CD4-positive, alpha-beta T cell treated with Interleukin-6 at 100 ng/mL for 8 hours (primary cell): ENCODE measurements at places on chromosomes 5 and 9.

DNA sequence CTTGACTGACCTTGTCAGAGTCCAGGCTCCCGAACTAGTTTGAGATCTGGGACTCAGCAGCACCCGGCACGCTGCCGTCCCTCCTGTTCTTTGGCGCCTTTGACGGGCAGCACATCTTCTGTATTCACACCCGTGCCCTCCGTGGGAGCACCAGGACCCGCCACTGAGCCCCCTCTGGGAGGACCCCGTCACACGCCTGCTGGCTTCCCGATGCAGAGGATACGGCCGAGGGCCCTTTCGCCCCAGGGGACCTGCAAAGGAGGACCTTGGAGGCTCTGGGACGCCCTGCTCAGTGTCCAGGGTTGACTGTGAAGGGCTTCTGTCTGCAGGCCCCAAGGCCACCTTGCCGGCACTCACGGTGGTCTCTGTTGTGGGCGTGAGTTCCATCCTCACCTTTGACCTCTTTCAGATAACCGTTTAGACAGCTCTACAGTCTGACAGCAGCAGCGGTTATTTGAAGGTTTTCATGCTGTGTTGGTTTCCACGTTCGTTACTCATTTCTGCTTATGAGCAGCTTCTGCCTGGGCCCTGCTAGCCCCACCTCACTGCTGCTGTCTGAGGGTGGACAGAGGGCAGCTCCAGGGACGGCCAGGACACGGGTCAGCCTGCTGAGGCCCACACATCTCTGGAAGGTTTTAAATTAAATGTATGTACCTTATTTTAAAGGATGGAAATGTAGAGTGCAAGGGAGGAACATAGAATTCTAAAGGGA lies 12.6 kb upstream of the EXOC3 start:
- DNase-seq = no peak

GRCh38 chr9:33241298-33241697 lies 1.3 kb downstream of the SPINK4 start:
- no peak for DNase-seq

GRCh38 chr9:5949103-5949699 lies 58.5 kb downstream of the MLANA start:
- peak; percentile 40 for DNase-seq

DNA sequence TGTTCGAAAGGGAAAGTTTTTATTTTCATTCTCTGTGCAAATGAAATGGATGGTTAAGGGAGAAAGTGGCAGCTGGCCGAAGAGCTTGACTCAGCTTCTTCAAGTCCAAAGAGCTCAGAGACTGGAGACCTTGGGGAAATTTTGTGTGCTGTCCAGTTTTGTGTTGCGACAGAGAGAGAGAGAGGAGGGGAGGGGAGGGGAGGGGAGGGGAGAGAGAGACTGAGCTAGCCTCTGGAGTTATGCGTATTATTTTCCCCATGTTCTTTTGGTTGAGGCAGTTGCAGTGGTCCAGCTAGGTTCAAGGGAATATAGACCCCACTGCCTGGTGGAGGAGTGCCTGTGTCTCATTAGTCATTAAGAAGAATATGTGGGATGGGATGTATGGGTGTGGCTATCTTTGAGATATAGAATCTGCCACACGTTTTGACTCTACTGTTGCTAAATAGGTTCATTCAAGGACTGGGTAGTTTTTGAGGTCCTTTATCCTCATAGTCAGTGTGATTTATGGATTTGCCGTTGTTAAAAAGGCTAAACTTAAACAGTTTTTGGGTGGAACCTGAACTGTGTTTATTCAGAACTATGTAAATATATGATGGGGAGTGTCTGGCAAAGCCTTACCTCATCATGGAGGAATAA lies 69.7 kb downstream of the ARHGAP26 start:
- DNase-seq = no peak

GRCh38 chr5:206927-207536 lies 10.9 kb downstream of the CCDC127 start:
- DNase-seq = no peak

DNA sequence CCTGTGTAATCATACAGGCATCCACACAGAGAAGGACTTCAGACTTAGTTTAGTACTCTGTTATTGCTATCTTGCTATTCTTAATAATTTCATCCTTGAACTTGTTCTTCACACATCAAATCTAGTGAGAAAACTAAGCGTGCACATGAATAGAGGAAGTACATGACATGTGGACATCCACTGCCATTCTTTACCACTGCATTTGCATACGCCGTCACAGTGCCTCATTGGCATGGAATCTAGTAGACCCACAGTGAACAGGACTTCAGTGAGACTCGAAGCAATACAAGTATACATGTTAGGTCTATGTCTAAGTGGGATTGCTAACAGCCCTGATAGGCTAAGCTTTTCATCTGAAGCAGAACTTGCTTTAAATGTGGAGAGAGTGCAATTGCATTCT lies 592.1 kb downstream of the TLE4 start:
- no peak for DNase-seq

DNA sequence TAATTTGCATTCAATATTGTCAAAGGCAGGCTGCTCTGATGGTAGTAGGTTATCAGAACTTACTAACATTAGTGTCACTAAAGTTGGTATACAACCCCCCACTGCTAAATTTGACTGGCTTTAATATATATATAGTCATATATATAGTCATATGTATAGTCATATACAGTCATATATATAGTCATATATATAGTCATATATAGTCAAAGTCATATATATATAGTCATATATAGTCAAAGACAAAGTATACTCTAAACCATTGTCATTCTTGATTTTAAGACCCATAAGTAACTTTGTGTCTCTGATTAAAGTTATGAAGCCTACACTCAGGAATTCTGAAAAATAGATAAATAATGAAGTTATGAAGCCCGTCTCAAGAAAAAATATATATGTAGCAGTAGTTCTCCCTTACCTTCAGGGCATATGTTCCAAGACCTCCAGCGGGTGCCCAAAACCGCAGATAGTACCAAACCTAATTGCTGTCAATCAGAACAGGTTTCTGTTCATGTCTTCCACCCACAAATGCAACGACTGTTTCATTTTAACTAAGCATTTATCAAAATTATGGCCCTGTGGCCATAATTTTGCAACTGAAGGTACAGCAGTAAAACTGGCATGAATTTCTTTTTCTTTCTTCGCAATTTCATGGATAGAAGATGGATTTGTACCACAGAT lies 40.1 kb downstream of the TRPM6 start:
- DNase-seq = no peak

DNA sequence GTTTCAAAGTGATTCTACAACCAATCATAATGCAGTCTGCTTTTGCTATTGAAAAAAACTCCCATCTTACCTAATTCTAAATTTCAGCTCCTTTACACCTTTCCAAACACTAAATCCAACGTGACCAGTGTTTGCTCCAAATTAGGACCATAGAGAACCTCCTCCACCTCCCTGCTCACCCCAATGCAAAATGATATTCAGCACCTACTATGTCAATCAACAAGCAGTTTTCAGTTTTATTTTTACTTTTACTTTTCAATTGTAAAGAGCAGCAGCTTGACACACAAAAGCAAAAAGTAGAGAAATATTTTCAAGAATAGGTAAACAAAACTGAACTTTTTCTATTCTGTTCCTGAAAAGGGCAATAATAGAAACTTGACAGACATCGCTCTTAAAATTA lies 3.4 kb downstream of the FAM13B start:
- DNase-seq = no peak

- peak; percentile 45 for DNase-seq
Observed at GRCh38 chr5:96822686-96823459, 15.1 kb upstream of the ERAP1 start.
